Effector CD8-positive, alpha-beta T cell (primary cell): ENCODE measurements at places on chromosomes 13 and 19.

GRCh38 chr19:3015126-3016057 lies 13.7 kb downstream of the TLE2 start:
- DNase-seq, result no peak

GRCh38 chr13:59979589-59979988 lies 184.1 kb downstream of the DIAPH3 start:
- no peak for DNase-seq

- peak; percentile 96 for DNase-seq
Observed at GRCh38 chr19:3275583-3276340, 51.3 kb downstream of the CELF5 start.

GRCh38 chr19:46919324-46919723 lies 58.5 kb downstream of the ARHGAP35 start:
- no peak for DNase-seq

DNA sequence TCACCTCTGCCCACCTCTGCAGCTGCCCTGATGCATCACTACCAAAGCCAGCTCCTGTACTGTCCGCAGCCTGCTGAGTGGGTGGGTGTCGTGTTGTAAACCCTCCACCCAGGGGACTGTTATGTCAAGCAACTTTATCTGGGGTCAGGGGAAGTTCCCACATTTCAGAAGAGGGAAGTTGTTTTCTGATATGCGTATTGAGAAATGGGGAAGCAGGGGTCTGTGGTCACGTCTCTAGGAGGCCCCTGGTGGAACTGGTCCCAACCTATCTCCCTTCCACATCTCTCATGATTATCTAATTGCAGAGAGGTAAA lies 31.2 kb downstream of the CLEC17A start:
- no peak for DNase-seq

DNA sequence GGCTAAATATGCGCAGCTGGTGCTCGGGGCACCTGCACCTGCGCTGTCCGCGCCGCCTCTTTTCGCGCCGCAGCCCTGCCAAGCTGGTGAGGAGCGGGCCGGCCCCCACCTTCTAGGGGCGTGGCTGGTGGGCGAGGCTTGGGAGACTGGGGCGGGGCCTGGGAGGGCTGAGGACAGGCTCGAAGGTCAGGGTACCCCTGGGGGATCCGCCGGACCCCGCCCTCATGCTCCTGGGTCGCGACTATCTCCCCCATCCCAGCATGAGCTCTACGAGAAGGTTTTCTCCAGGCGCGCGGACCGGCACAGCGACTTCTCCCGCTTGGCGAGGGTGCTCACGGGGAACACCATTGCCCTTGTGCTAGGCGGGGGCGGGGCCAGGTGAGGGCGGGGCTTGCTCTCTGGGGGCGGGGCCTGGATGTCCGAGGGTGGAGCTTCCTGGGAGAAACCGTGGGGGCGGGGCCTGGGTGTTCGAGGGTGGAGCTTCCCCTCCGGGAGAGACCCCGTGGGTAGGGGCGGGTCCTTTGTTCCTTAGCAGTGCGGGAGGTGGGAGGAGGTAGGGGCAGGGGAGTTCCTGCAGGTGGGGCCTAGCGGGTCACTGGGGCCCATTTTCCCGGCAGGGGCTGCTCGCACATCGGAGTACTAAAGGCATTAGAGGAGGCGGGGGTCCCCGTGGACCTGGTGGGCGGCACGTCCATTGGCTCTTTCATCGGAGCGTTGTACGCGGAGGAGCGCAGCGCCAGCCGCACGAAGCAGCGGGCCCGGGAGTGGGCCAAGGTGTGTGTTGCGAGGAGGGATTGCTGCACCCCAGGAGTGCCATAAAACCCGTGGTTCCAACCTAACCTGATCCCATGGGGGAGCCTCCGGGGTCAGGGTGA lies 19.7 kb downstream of the PNPLA6 start:
- peak; percentile 26 for DNase-seq

DNA sequence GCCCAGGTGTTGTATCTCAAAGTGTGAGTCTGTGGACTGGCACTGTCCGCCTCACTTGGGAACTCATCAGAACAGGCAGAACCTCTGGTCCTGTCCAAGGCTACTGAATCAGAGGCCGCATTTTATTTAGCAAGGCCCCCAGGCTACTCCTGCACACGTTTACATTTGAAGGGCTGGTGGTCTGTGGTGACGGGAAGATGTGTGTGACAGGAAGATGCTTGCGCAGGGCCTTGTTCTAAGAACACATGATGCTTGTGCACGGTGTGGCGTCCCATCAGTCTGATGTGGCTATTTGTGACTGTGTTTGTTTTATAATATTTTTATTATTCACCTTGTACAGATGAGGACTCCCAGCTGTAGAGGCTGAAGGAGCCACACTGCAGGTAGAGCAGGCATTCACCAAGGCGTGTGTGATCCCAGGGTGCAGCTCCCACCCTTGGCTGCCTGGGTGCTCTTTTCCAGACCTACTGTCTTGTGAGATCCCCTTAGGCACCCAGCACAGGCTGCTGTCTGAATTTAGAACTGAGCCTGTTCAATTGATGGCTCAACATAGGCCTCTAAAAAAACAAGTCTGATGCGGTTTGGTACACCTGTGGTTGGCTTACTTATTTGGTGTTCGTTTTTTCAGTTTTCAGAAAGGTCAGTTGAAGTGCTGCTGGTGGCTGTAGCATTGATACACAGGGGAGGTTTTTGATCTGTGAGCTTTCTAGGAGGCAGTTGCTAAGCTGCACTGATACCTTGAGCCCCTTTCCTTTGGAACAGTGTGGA lies 3.1 kb downstream of the SLC25A15 start:
- DNase-seq, result no peak

GRCh38 chr13:19860884-19861655 lies 2.4 kb downstream of the ZMYM5 start:
- DNase-seq, result no peak

DNA sequence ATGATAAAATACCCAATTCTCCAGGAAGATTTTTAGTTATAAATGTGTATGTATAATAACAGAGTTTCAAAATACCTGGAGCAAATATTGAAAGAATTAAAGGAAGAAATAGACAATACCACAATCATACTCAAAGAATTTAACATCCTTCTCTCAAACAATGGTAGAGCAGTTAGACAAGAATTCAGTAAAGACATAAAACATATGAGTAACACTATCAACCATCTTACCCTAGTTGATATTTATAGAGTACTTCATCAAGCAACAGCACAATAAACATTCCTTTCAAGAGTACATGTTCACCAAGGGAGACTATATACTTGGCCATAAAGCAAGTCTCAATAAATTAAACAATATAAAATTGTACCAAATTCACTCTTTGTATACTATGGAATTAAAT lies 108.4 kb downstream of the DLEU7 start:
- DNase-seq, result no peak

DNA sequence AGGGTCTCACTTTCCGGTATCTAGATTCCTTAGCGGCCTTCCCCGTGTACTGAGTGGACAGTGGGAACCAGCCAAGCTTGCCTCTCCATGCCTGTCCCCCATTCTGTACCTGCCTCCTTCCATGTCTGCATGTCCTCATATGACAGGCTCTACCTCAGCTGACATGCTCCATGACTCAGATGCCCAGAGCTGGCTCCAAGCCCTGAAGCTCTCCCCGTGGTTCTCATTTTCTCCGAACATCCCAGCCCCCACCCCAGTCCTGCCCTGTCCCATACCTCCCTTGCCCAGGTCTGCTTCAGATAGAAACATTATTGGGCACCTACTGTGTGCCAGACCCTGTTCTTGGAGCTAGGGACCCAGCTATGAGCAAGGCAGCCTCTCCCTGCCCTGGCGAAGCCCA lies 17.1 kb upstream of the SHFL start:
- no peak for DNase-seq

GRCh38 chr19:12494260-12494860 lies 9.7 kb upstream of the ZNF709 start:
- DNase-seq, result no peak

DNA sequence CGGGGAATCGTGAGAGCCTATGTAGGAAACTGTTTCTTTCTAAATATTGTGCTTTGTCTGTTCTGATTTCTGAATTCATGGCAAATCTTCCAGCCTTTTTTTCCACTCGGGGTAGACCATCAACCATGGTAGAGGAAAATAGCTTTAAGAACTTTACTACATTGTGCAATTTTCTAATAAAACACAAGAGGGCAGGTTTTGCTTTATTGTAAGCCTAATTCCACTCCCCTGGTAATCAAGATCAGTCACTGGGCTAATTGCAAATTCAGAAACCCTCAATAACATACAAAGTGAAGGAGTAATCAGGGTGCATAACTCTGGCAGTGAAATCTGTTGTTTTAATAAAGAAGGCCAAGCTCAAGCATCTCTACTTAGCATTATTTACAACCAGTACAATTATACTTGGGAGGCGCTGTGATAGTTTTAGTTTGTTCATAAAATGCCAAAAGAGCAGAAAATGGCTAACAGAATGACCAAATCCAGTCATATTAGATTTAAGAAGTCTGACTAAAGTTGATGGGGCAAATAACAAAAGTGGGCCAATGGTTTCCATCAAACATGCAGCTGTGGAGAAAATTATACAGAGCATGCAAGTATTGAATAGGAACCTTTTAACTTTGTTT lies 43.8 kb downstream of the DCT start:
- no peak for DNase-seq

DNA sequence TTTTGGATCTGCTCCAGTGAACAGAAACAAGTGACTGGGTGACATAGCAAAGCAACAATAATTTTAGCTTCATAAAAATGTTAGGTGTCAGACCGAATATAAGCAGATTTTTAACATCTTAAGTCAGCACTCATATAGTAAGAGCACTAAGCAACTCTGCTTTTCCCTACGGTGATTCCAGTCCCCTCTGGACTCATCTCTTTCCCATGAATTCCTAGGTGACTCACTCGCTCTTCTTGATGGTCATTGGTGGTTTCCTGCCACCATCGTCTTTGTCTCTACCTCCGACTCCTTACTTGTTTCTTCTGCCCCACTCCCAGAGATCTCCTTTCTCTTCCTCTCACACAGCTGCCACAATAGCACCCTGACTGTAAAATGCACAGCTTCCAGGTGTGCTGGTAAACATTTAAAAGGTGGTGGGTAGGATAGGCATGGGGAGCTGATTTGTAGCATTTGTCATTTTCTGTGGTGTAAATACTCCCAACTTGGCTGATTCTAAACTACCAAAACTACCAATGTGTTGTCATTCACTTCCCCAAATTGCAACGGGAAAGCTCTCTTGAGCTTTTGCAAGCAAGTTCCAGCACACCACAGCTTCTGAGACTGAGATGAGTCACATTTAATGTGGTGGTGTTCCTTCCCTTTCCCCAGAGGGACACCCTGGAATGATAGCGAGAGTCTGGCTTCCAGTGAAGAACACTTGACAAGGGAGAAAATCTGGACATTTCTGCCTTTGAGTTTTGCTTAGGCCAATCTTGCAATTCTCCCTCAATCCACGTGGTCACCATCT lies 42.8 kb upstream of the CLDN10 start:
- no peak for DNase-seq

DNA sequence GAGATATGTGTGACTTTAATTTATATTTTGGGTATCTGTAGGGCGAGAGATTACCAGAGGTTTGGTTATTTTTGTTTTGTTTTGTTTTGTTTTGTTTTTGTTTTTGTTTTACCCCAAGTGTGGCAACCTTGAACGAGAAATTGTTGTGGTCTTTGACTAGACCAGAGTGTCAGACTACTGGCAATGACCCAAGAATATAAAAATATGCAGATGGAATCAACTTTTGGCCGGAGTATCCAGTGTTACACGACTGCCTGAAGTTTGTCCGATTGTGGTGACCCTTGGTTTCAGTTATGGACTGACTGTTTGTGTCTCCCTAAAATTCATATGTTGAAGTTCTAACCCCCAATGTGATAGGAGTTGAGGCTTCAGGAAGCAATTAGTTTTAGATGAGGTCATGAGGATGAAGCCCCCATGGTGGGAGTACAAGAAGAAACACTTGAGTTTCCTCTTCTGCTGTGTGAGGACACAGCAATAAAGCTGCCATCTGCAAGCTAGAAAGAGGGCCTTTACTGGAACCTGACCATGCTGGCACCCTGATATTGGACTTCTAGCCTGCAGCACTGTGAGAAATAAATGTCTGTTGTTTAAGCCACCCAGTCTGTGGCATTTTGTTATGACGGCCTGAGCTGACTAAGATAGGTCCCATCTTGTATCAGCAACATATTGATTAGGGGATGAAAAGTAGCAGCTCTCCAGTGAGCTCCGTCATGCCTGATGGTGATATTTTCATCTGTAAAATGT lies 261.7 kb downstream of the MTUS2 start:
- no peak for DNase-seq

DNA sequence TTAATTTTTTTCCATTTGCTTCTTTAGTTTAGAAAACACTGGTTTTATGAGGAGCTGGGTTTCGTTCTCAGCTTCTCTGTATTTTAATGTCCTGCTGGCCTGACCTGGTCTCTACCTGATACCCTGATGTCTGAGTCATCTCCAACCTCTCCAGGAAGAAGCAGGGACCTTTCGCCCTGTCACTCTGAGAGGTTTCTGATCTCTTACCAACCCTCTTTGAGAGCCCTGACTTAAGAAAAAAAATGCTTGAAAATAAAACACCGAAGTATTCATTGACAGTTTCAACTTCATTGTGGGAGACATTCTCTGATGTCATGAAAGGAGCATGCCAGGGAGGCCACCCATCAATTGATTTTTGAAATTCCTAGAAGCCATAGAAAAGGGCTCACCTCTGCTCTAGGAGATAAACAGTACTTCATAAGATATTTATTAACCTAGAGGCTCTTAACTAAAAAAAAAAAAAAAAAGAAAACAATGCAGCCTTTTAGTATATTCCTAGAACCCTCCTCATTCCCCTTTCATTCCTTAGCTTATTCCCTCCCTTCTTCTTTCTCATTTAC lies 234.8 kb downstream of the ENOX1 start:
- DNase-seq, result no peak

DNA sequence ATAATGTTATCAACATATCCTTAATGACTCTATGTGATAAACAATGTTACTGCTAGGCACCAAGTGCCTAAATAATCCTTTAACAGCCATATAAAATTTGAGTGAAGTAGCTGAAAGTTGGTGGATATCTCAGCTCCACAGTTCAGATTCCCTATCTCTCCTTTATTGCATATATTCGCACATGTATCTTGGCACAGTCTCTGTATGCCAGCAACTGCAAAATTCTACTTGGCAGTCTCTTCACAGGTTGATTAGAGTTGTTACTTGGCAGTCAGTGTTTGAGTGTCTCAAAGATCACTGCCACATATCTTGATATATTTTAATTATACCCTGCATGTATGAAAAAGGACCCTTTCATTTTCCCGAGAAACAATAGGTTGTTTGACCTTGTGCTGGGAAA lies 879.3 kb downstream of the OLFM4 start:
- no peak for DNase-seq

- DNase-seq, result no peak
Observed at GRCh38 chr19:48656840-48657474, 11.0 kb upstream of the CA11 start.

DNA sequence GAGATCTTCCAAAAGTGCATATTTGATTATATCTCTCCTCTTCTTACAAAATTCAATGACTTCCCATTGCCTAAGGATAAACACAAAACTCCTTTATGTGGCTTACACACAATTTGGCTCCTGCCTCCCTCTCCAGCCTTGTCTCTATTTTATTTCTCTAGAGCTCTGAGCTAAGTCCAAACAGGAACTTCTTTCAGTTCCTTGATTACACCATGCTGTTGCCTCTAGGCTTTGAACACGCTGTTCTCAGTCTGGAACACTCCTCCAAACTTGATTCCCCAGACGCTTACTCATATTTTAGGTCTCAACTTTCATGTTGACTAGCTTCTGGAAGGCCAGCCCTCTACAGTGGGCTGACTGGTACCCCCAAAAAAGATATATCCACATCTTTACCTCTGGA lies 258.5 kb downstream of the COG6 start:
- no peak for DNase-seq
